ENCODE measurements at places on chromosomes 1 and 21.

- peak; percentile 48 for DNase-seq
Observed at GRCh38 chr1:173473599-173474011, 3.5 kb upstream of the PRDX6 start.

DNA sequence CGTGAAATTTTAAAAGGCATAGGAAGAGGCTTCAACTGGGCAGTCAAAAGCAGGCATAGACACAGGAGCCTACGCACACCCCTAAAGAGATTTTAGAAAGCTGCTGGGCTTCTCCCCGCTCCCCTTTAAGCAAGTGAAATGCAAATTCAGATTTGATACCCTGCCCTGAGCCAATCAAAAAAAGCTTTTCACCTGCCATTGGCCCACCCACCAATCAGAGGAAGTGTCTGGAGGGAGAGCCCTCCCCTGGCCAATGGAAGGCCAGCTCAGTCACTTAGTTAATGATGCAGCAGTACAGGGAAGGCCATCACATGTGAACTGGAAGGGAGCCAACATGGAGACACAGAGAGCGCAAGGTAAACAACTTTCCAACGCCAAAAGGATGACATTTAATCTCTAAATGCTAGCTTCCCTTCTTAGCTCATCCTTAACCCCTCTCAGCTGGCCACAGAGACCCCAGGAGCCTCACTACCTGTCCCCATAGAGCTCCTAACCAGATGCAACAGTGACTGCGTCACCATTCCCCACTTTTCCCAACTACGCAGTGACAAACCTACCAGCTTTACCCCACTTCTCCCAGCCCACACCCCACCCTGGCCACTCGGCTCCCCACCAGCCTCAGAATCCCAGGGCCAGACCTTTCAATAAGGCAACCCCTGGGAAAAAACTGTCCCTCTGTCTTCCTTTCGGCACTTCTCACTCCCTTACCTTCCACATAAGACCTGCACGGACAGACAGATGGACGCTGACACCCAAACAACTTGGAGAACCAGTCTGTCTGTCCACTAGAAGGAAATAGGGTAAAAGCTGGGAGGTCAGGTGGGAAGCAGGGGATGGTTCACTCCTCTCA, 71.0 kb downstream of the CD46 start:
- no peak for DNase-seq

DNA sequence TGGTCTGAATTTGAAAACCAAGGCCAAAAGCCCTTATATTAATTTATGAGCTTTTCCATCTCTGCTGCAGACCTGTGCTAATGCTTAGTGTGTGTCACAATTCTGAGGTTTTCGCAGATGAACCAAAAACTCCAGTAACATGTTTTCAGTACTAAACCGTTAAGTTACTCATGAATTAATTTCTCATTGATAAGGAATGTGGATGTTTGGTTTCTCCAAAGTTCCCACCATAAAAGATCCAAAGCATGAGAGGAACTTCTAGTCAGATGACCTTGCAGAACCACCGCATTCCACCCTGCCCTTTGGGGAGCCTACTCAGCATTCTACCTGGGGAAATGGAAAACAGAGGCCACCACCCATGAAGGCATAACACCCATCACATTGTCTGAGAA, 7.5 kb upstream of the LEPR start:
- DNase-seq: no peak

- peak; percentile 66 for DNase-seq
Observed at GRCh38 chr1:204763773-204764427, 78.4 kb upstream of the LRRN2 start.

- DNase-seq: no peak
Observed at GRCh38 chr1:34896612-34897011, 32.8 kb downstream of the DLGAP3 start.

GRCh38 chr1:46516200-46516950, 26.7 kb downstream of the DMBX1 start:
- DNase-seq: no peak

DNA sequence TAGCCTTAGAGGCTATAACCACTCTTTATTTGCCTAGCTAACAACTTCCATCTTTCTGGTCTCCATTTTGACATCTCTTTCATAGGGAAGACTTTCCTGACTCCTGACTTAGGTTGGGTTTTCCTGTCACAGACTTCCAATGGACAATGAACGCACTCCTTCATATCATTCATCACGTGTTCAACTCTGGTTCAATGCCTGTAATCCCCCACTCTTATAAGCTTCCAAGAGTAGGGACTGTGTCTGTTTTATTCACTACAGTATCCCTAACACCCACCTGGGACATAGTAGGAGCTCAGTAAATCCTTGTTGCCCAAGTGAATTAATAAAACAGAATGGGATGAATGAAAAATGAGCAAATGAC, 4.6 kb downstream of the SLAMF1 start:
- DNase-seq: no peak

DNA sequence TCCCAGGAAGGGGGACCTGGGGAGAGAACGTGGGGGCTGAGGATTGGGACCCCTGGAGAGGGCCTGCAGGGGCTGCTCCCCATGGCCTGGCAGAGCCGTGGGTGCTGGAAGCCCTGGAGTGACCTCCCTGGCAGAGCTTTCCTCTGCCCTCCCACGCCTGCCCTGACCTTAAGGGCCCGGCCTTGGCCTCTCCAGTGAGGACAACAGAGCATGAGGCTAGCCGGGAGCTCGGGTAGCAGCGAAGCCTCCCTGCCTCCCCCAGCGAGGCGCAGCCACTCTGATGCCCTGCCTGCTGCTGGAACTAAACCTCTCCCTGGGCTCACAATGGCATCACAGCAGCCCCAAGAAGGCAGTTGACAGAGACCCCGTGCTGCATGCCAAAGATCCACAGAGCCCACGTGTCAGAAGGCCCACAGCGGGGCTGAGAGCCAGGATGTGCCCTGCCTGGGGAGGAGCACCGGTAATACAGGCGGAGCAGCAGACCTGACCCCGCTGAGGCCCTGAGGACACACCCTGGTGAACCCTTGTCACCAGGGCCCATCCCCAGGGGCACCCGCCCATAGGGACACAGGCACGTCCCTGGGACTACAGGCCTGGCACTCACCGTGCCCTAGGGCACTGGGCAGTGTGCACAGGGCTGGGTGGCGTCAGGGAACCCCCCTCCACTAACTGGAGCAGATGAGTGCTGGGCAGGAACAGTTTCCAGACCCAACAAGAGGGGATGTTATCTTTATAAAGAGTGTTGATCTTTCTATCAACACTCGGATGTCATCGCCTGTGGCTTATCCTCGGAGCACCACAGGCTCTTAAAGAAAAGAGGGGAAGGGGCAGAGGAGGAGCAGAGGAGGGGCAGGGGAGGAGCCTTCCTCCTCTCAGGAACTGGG, 48.4 kb downstream of the ARHGEF16 start:
- DNase-seq: no peak

- peak; percentile 88 for DNase-seq
Observed at GRCh38 chr21:41932191-41932575, 21.6 kb downstream of the C2CD2 start.

- DNase-seq: no peak
Observed at GRCh38 chr1:27109103-27109822, 45.7 kb downstream of the SLC9A1 start.

DNA sequence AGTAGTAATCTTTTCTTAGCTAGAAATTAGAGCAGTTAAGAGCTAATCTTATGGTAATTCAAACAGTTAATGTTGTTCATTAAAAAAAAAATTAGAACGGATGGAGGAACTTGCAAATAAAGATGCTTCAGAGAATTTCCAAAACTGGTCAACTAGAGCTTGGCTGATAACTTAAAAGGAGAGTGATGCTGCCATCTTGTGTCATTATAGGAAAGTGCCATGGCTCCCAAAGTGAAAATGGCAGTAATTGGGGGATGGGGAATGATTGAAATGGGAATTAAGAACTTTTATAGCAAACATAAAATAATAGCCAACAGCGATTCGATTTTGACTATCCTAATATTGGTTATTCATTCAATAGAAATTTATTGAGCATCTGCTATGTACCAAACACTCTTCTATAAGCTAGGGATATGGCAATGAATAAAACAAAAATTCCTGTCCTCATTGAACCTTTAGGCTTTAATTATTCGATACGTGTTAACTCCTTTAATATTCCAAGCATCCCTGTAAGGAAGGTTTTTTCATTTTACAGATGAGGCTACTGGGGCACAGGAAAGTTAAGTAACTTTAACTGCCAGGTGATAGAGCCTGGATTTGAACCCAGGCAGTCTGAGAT, 5.7 kb upstream of the PLPP3 start:
- no peak for DNase-seq

DNA sequence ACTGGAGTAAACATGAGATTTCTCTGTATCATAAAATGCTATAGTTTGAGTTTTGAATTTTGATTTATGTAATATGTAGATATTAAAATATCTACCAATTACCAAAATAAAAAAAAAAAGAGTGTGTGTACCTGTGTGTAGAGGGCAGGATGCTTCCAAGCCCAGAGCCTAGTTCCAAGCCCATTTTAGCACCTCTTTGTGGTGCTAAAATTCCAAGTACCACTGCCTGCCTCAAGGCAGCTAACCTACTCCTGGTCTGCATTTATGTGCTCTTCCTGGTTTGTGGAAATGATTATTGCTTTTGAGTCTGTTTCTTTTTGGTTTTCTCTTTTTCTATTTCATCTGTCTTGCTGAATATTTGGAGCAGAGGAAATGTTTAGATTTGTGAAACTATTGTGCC, 8.7 kb upstream of the POU2F1 start:
- DNase-seq: no peak

DNA sequence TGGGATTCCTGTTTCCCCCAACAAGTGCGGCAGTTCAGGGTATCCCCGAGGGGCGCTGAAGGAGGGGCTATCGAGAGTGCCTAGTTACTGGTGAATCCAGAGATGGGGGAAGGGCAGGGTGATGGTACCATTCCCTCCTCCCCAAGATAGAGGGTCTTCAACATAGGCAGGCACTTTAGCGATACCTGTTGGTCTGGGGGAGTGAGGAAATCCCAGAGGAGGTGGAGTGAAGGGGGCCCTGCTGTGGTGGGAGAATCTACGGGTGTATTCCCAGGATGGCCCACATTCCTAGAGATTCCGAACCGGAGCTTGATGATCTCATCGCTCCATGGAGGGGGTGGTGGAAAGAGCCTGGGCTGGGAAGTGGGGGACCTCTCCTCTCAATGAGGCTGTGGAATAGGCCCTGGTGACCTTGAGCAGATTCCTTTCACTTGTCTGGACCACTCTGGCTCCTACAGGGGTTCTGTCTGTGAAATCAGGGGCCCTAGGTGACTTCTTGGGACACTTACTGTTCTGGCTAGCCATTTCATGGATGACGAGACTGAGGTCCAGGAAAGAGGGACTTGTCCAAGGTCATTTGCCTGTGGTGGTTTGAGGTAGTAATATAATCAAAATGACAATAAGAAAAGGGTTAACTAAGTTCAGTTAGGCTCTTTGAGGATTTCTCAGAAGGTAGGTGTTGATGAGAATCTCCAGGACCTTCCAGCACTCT, 52.7 kb upstream of the SYNC start:
- no peak for DNase-seq

GRCh38 chr1:86227026-86227425, 70.5 kb upstream of the COL24A1 start:
- DNase-seq: no peak

GRCh38 chr1:53250325-53250724, 12.0 kb upstream of the MAGOH start:
- no peak for DNase-seq

DNA sequence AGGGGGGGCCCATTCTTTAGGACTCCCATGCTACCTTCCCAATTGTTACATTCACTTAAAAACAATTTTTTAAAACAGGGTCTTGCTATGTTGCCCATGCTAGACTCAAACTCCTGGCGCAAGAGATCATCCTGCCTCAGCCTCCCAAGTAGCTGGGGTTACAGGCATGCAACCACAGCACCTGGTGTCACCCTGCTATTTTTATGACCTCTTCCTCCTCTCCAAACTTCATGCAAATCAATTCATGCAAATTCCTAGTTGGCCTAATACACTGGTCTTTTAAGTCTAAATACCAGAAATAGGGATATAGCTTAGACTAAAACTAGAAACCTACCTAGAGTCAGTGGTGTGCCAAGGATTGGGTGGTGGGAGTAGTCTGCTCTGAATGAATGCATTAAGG, 30.1 kb downstream of the CDKN2C start:
- DNase-seq: no peak

DNA sequence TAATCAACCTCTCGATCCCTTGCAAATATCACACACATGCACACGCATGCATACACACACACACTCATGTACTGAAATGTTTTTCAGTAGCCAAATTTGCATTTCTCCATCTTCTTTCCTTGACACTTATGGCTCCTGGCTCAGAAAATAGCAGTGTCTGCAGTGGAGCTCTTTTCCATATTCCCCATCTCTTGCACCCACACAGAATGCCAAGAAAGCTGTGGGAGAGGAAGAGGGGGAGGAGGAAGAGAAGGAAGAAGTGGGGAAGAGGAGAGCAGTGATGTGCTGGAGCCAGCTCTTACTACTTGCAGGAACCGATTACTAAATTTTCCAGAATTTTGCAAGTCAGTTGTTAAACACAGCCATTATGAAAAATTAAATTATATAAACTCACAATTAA, 9.9 kb downstream of the OPTC start:
- no peak for DNase-seq

- no peak for DNase-seq
Observed at GRCh38 chr1:117632269-117633067, 26.6 kb downstream of the TENT5C start.

DNA sequence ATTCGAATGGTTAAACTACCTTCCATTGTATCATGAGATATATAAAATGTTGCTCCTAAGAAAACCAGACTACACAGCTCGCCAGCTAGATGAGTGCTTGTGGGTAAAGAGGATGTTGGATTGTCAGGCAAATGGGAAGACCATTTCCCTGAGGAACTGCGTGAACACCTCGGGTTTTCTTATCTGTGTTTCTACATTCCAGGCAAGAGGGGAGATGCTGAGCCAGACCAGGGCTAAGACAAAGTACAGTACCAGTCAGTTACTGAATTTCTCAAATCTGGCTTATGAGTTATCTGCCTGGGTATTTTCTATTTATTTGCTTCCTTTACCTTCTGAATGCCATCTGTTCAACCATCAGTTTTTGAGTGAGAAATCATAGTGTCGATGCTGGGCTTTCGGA, 170.8 kb downstream of the PLA2G4A start:
- DNase-seq: no peak

- DNase-seq: no peak
Observed at GRCh38 chr21:42694751-42695696, 41.6 kb downstream of the PDE9A start.

DNA sequence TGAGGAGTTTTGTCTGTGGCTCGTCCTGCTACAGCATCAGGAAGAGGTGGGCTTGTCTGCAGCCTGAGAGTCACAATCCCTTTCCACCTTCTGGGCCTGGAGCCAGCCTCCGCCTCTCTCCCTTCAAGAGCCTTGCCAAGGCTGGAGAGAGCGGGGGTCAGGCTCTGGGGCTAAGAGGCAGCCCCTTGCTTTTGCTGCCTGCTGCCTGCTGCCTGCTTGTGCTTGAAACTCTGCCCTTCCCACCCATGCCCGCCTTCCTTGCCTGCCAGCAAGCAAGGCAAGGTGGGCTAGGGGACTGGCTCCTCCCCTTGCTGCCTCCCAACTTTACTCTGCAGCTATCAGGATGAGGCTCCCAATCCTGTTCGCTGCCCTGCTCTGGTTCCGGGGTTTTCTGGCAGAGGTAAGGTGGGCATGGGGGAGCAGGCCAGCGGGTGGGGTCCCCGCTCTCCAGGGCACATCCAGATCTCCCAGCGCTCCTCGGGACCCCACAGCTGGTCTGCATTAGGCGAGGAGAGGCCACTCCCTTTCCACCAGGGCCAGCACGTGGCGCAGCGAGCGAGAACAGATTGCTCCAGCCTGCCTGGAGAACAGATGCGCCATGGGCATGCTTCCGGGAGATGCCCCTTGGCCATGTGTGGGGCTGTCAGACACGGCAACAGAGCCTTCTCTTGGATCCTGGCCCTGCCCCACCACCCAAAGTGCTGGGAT, 7.5 kb upstream of the PTPN7 start:
- no peak for DNase-seq
